Right lung (tissue), 10 donors: ENCODE measurements at places on chromosomes 7 and 10. TPM values are rescaled to one million over a fixed set of nuclear protein-coding genes. Genes with fewer than 3 reads are reported as not detected.

Gene NPC1L1
- 0.42 TPM for polyA plus RNA-seq

- DNase-seq: no peak
Observed at GRCh38 chr7:2066251-2066919, 166.4 kb downstream of the MAD1L1 start.

Gene EVX1
- not detected for polyA plus RNA-seq

DNA sequence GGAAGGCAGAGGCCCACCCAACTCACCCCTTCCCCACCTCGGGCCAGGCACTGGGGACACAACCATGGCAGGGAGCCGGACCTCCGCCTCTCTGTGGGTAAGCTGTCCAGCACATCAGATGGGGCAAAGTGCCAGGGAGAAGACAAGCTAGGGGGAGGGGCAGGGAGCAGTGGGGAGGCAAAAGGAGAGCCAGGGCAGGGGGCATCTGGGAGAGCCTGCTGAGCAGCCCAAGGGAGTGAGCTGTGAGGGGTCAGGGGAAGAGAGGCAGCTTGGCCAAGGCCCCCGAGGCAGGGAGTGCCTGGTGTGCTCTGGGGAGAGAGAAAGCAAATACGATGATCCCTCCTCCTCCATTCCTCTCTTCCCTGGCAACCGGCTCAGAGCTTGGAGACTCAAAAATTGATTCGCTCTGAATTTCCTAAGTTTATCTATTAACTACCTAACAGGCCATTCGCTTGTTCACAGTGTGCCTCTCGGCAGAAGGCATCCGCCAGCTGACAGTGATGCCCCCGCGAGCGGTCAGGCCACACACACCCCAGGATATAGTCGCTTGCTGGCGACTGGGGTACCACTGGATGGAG lies 4.5 kb downstream of the CAMK2B start:
- no peak for DNase-seq

- DNase-seq: no peak
Observed at GRCh38 chr7:116834815-116835504, 27.4 kb upstream of the CAPZA2 start.

GRCh38 chr10:63600540-63600939 lies 79.3 kb downstream of the REEP3 start:
- DNase-seq: no peak

DNA sequence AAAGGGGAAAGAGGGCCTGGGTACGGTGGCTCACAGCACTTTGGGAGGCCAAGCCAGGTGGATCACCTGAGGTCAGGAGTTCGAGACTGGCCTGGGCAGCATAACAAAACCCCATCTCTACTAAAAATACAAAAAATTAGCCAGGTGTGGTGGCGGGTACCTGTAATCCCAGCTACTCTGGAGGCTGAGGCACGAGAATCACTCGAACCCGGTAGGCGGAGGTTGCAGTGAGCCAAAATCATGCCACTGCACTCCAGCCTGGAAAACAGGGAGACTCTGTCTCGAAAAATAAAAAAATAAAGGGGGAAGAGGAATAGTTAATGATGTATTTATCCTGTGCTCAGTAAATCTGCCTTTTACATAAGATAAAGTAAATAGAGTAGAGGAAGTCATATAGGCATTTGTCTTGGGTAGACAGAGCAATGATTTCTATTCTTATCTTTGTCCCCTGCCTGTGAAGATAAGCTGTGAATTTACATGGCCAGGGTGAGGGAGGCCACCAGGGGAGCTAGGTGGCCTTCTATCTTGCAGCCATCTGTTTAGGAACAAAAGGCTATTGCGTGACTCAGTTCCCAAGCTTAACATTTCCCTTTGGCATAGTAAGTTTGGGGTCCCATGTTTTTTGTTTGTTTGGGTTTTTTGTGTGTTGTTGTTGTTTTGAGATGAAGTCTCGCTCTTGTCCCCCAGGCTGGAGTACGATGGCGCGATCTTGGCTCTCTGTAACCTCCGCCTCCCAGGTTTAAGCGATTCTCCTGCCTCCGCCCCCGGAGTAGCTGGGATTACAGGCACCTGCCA lies 73.2 kb upstream of the GTF2I start:
- no peak for DNase-seq

Gene CCL24
- 0.55 TPM for polyA plus RNA-seq

DNA sequence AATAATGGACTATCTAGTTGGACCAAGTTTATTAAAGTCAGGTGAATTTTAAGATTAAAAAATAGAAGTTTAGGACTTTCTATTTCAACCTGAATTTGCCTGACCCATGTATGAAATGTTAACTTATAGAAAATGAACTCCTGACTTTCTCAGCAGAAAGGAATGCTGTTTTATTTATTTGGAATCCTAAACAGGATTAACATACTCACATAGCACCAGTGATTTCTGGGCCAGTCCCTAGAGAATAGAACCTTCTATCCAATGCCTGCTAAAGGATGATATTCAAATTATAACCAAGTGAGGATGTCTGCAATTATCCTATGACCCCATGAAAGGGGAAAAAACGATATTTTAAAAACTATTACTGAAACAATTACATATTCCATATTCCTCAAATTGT lies 148.8 kb downstream of the CHRM2 start:
- DNase-seq: no peak

DNA sequence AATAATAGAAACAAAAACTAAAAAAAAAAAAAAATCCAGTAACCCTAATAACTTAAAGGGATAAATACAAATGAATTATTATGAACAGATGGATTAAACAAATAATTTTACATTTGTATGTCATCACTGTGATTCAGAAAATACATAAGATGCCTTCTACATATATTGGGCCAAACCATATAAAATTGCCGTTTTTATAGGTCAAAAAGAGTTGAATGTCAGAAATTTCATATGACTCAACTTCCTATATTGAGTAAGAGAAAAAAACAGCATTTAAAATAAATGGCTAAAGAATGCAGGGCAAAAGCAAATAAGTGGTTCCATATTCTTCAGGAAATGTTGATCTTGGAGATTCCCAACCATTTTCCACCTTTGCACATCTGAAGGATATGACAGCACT lies 9.4 kb downstream of the SLC35B4 start:
- no peak for DNase-seq

DNA sequence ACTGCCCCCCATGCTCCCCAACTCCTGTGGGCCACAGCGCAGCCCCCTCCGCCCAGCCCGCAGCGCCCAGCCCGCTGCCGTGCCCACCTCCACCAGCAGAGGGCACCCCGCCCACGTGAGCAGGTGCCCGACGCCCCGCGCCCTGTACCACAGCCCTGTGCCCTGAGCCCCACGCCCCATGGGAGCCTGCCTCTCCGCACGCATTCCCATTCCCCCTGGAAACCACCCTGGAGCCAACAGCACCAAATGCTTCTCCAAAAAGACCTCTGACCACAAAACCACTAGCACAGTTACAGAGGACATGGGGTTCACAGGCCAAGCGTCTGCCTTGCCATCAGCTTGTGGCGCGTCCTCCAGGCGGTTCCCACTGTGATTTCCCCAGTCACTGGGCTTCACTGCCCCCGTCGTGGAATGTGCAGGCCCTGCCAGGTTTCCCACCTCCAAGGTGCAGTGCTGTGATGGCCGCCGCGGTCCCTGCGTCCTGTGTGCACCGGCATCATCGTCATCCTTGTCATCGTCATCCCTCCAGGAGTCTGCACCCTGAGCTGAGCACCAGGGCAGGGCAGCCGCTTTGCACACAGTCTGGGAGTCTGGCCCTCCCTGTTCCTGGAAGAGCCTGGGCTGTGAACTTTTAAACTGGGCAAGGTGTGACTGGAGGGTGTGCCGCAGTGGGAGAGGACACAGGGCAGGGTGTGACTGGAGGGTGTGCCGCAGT lies 61.7 kb downstream of the PWWP2B start:
- DNase-seq: no peak

DNA sequence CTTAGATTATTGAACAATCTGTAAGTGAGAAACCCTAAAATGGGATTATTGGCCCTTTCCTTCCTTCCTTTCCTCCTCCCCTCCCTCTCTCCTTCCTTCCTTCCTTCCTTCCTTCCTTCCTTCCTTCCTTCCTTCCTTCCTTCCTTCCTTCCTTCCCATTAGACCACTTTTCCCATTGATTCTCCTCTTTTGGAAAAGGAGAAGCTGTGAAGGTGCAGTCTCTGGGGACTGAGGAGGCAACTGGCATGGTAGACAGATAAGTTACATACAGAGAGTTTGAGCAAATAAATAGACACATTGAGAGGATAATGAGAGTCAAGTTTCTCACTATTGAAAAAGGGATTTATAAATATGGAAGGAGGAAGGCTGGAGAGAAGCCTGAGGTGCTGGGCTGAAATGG lies 45.0 kb upstream of the CCDC7 start:
- DNase-seq: no peak

DNA sequence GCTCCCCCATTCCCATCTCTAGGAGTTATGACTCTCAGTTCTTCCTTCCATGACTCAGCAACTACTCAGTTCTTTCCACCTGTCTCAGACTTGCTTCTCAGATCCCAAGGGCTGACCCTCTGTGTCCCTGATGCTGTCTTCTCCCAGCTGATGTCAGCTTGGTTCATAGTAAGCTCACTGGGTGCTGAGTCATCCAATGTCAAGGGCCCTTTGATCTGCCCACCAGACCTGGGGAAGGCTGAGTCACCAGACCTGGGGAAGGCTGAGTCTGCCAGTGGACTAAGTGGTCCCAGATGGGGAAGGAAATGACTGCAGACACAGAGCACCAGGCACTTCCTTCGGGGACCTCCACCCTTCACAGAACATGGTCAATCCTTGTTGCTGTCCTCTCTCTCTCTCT lies 76.1 kb upstream of the ZEB1 start:
- no peak for DNase-seq

- DNase-seq: no peak
Observed at GRCh38 chr7:40468891-40469864, 334.4 kb downstream of the SUGCT start.

Gene FKBP6
- polyA plus RNA-seq: 0.18 TPM

GRCh38 chr7:101160910-101161309 lies 4.5 kb downstream of the VGF start:
- no peak for DNase-seq

GRCh38 chr10:35792291-35792690 lies 150.2 kb upstream of the FZD8 start:
- no peak for DNase-seq

DNA sequence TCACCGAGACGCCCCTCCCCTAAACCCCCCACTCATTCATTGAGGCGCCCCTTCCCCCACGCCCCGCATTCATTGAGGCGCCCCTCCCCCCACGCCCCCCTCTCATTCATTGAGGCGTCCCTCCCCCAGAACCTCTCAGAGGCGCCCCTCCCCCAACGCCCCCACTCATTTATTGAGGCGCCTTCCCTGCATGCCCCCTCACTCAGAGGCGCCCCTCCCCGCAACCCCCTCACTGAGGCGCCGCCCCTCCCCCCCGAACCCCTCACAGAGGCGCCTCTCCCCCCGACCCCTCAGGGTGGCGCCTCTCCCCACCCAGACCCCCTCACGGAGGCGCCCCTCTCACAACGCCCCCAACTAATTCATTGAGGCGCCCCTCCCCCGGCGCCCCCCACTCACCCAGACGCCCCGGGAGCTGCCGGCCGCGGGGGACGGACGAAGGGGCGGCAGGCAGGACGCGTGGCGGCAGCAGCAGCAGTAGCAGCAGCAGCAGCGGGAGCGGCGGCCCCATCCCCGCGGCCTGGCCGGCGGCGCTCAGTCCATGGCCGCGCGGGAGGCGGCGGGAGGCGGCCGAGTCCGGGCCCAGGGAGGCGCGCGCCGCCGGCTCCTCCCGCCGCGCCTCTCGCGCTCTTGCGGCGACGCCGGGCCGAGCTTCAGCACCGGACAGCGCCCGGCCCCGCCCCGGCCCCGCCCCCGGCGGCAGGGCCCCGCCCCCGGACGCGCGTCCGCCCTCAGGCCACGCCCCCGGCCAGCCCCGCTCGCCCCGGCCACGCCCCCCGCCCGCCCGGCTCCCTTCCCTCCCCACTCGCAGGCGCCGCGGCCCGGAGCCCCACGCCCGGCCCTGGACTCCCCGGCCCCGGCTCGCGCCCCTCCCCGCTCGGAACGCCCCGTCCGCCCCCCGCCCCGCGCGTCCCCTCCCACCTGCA lies at the start of gene PTPRN2:
Gene PTPRN2, minus strand, starts transcription at position 662 of the 923 bp plus-strand sequence.
- peak; percentile 46 for DNase-seq

GRCh38 chr7:122689346-122690109 lies 9.4 kb downstream of the RNF133 start:
- no peak for DNase-seq

- no peak for DNase-seq
Observed at GRCh38 chr10:14328881-14329672, 1.6 kb downstream of the FRMD4A start.

Gene PPP1R9A
- polyA plus RNA-seq: 22.5 TPM

Gene FLNC
- 47.4 TPM for polyA plus RNA-seq

DNA sequence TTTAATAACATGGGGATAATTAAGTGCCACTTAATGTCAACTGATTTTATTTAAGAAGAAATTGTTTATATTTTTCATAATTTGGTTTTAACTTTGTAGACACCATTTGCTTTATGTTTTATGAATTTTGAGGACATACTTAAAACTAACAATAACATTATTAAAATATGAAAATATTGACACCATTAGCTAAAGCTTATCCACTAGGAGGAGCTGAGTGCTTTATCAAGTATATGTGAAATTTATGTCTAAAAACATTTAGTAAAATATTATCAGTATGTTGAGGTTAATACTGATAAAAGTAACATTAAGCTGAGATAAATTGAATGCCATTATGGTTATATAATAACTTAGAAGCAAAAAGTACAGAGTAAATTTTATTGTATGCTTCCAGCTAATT lies 622.1 kb downstream of the ARL4A start:
- DNase-seq: no peak

Gene GRM8
- 0.12 TPM for polyA plus RNA-seq

GRCh38 chr10:10126218-10126617 lies 891.5 kb upstream of the CELF2 start:
- no peak for DNase-seq

DNA sequence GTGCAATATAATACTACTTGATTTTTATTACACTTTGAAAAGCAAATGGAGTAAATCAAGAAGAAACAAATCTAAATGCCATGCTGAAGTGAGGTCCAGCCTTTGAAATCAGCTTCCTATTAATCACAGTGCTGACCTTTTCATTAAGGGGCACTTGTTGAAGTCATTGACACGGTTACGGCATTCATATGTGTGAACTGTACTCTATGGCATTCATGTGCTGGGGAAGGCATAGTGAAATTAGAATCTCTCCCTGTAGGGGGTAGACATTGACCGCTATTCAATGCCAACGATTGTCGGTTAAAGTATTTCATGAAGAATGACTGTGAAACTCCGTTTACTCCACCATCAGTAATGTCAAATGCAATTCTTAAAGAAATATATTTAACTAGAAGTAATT lies 296.1 kb upstream of the SEMA3A start:
- DNase-seq: no peak

Gene ERVW-1
- 1.7 TPM for polyA plus RNA-seq

GRCh38 chr7:17153536-17153935 lies 144.9 kb upstream of the AHR start:
- no peak for DNase-seq

Gene HSPA12A
- polyA plus RNA-seq: 13.8 TPM
